ENCODE measurements at places on chromosomes 4 and X. TPM values are rescaled to one million over a fixed set of nuclear protein-coding genes. Genes with fewer than 3 reads are reported as not detected.

ARHGAP4 gene
- total RNA-seq, result 1.4 TPM

VEGFD gene
- 0.20 TPM for total RNA-seq

RASSF6 gene
- total RNA-seq, result 0.80 TPM

GABRQ gene
- 0.20 TPM for total RNA-seq

COL4A6 gene
- total RNA-seq, result 15.7 TPM

PLAC1 gene
- total RNA-seq, result 0.68 TPM

PCYT1B gene
- not detected for total RNA-seq

RAB33A gene
- 0.13 TPM for total RNA-seq

XKRX gene
- 0.82 TPM for total RNA-seq

TKTL2 gene
- not detected for total RNA-seq

PARM1 gene
- 0.55 TPM for total RNA-seq

GRPR gene
- total RNA-seq, result 0.07 TPM
